ENCODE measurements at places on chromosomes 7 and 10.

DNA sequence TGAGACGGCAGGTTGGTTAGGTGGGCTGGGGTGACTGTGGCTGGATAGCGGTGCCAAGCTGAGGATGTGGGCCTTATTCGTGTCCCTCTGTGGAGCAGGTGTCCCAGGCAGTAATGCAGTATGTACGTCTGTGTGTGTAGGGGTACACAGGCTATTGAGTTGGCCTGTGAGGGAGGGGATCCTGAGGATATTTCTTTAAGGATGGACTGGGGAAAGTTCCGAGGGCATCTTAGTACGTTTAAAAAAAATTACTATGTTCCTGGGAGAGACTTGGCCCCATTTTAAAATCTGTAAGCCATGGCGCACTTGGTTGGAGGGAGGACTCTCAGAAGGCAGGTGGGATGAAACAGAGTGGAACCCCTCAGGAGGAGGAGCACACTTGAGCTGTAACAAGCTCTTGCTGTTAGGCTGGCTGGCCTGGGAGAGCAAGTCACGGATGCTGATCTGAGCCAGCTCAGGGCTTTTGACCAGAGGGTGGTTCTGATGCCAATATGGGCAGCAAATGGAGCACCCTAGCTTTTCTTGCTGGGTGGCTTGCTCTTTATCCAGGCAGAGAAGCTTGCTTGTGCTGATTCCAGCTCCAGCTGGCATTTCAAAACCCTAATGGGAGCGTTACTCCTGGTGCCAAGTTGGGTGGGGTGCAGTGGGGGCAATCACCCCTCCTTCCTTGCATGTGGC is 765 bp downstream of the WBP1L start:
- DNase-seq: peak; percentile 52

DNA sequence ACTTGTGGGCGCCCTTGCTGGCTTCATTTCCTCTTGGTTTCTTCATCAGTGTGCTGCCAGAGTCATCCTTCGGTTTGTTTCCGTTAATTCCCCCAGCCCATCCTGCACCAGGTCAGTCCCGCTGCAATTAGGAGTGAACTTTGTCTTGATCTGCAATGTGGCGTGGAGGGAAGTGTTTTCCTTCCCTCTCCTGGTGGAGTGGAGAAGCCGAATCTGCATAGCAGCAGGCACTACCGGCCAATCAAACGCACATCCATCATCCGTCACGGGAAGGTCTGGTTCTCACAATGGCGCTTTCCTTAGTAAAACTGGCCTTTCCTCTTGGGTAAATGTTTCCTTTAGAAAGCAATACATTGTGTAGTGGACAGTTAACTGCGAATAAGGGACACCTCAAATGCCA is 337.5 kb downstream of the CXCL12 start:
- DNase-seq: no peak

DNA sequence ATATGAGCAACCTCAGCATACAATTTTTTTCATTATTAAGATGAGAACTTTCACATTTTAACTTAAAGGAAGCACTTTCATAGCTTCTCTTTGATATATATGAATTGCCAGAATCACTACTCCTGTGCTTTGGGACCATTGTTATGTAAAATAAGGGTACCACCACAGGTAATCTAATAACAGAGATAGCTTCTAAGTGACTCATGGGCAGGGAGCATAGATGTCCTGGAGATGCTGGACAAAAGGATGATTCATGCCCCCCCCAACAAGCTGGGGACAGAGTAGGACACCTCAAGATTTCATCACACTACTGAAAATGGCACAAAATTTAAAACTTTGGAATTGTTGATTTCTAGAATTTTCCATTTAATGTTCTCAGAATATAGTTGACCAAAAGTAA is 641.1 kb downstream of the PCDH15 start:
- DNase-seq: no peak

DNA sequence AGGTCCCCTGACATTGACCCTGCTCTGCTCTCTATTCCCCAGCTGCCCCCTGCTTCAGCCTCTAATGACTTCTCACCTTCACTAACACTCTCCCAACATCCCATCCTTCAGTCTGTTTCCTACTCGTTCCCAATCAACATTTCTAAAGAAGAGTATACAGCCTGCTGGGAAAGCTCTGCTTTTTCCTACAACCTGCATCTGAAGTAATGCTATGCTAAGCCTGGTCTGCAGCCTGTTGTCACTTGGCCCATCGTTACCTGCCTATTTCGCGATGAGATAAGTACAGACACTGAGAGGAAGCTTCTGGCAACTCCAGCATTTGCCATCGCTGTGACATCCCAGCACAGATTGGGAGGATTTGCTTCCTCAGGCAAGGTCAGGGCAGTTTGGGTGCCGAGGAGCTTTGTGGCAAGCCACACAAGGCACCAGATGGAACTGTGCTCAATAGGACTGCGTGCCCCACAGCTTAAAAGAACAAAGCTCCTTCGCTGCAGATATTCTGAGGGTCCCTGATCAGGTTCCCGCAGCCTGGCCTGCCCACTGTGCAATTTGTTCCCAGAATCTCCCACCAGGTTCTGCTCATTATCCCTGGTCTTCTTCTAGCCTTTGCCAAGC is 51.4 kb downstream of the PKD1L1 start:
- no peak for DNase-seq

DNA sequence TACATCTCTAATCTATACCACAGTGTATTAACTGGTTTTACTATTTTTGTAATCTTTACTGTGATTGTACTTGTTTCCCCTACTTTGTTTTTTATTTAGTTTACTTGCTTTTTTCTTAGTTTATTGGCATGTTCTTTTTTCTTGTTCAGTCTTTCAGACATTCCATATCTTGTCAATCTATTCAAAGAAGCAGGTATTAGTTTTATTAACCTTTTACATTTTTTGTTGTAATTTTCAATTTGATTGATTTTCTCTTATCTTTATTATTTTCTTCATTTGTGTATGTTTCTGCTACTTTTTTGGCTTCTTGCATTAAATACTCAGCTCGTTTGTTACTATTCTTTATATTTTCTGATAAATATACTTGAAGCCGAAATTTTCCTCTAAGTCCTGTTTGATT is 41.6 kb downstream of the TLX1 start:
- no peak for DNase-seq

GRCh38 chr7:93646538-93646937 is 72.0 kb upstream of the CALCR start:
- no peak for DNase-seq

DNA sequence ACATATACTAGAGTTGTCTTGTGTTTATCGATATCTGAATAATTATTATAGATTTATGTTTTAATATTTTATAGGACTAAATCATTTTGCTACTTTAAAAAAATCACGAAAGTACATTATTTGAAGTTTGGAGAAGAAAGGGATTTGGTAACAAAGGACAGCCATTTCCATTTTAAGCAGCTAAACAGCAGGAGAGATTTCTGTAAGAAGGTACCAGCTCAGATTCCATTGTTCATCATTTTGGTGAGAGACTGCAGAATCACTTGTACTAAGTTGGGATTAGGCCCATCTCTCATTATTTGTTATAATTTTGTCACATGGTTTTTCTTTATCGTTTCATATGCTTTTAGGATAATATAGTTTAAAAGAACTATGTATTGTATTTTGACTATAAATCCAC is 46.7 kb downstream of the PALS2 start:
- DNase-seq: no peak

GRCh38 chr10:97069576-97070362 is 116.0 kb downstream of the SLIT1 start:
- DNase-seq: no peak

- DNase-seq: no peak
These were observed 24.4 kb upstream of the PITRM1 start for GRCh38 chr10:3196958-3197347.

DNA sequence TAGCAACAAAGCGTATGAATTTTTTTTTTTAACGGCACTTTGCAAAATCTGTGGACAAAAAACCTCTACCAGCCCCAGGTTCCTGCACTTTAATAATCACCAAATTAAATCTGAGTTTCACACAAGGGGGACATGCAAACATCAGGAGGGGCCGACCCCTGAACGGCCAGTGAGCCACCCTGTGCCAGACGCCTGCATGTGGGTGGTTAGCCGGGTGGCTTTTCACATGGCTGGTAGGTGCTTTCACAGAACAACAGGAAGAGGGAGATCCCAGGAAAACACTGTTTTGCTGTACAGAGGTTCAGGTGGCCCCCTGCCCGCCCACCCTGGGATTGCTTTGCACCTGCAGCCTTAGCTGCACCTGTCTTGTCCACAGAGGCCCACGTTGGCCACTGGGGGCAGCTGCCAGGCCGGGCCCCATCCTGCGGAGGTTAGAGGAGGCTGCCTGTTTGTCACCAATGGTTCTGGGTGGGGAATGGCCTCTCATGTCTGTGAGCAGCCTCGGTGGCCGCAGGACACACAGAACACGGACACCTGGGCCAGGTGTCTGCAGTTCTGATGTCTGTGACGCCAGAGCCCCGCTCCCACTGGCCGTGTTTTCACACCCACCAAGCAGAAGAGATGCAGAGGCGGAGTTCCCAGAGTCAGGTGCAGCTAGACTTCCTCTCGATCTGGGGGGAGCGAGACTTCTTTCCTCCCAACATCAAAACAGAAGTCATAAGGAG is 107.7 kb downstream of the FAM53B start:
- DNase-seq: peak; percentile 47

GRCh38 chr7:81526971-81527370 is 242.9 kb downstream of the HGF start:
- no peak for DNase-seq

GRCh38 chr10:48289501-48290238 is 15.2 kb upstream of the FRMPD2 start:
- peak; percentile 22 for DNase-seq

DNA sequence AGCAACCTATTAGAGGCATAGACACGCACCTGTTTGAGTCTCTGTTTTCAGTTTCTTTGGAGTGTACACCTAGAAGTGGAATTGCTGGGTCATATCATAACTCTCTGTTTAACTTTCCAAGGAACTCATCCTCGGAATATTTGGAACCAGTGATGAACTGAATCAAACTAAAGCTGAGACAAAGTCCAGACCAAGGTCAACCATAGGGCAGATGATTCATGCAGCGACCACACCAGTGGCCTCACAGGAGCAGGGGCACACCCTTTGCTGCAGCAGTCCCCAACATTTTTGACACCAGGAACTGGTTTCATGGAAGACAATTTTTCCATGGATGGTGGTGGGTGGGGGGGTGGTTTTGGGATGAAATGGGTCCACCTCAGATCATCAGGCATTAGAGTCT is 4.9 kb upstream of the OPTN start:
- DNase-seq: no peak

DNA sequence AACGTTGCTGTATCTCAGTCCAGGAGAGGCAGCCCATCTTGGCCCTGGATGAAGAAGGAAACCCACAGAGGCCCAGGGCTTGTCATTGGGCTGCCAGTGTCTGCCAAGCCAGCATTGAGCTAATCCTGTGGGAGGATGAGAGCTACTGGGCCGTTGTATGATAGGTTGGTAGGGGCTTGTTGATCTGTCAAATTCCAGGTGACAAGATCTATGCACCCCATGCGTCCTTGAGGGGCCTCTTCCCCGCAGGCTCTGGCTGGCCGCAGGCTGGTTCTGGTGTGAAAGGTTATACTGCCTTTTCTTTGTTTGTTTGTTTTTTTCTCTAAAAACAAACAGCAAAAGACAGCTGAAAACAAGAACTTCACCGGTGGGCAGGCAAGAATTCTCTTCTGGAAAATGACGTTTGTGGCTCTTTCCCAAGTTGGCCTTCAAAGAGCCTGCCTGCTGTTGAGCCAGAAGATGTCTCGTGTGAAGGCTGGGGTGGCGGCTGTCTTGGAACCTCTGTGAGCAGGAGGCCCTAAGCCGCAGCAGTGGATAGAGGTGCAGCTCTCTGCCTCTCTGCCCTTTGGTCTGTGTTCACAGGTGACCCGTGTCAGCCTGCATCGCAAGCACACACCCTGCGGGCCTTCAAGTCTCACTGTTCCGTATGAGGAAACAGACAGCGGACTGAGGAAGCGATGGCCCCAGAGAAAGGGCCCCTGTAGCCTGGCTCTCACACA is 23.3 kb downstream of the CYP17A1 start:
- no peak for DNase-seq

DNA sequence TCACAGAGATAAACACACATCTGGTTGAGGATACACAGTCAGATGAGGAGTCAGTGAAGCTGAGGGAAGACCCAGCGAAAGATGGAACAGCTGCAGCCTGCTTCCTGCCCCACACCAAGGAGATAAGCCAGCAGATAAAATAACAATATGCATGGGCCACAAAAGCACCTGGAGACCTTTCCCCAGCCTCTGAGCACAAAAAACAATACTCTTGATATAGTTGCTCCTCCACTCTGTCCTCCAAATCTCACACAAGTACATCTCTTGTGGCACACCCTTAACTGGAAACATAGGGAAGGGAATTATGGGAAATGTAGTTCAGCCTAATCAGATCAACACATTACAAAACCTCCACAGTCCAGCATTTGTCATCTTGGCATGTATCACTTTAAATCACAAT is 9.7 kb upstream of the FHIP2A start:
- DNase-seq: no peak

DNA sequence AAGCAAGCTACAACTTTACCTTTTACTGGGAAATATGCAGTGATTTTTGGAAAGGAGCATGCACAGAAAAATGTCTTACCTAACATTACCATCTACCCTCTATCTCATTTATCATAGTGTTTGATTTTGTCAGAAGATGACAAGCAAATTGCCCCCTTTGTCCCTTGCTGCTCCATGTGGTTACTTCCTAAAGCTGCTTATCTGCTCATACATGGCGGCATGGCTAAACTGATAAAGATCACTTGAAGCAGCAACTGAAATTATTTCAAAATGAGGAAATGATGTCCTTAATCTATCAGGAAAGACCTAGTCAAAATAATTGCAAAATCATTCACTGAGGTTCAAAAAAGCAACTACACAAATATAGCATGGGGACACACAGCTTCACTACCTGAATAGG is 1198.5 kb upstream of the SORCS1 start:
- no peak for DNase-seq
